ENCODE measurements at places on chromosomes 3 and 15.

- DNase-seq: no peak
These were observed 279.3 kb upstream of the THBS1 start for GRCh38 chr15:39301589-39301999.

GRCh38 chr15:87142096-87142495 is 1062.4 kb downstream of the AGBL1 start:
- no peak for DNase-seq

- DNase-seq: peak; percentile 75
These were observed 113.9 kb downstream of the POLQ start for GRCh38 chr3:121431726-121432517.

DNA sequence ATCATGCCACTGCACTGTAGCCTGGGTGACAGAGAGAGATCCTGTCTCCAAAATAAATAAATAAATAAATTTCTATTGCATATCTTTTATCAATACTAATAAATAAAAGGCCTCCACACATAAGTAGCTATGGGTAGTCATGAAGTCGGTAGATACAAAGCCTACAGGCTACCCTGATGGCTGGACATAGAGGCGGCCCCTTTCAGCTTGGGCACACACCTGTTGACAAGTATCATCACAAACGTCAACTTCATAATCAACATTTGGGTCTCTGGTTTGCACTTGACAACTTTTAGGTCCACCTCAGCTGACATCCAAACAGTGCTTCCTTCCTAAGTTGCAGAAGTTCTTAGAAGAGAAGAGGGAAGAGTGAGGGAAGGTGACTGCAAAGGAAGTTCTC is 53.4 kb downstream of the ITGA11 start:
- DNase-seq: no peak

DNA sequence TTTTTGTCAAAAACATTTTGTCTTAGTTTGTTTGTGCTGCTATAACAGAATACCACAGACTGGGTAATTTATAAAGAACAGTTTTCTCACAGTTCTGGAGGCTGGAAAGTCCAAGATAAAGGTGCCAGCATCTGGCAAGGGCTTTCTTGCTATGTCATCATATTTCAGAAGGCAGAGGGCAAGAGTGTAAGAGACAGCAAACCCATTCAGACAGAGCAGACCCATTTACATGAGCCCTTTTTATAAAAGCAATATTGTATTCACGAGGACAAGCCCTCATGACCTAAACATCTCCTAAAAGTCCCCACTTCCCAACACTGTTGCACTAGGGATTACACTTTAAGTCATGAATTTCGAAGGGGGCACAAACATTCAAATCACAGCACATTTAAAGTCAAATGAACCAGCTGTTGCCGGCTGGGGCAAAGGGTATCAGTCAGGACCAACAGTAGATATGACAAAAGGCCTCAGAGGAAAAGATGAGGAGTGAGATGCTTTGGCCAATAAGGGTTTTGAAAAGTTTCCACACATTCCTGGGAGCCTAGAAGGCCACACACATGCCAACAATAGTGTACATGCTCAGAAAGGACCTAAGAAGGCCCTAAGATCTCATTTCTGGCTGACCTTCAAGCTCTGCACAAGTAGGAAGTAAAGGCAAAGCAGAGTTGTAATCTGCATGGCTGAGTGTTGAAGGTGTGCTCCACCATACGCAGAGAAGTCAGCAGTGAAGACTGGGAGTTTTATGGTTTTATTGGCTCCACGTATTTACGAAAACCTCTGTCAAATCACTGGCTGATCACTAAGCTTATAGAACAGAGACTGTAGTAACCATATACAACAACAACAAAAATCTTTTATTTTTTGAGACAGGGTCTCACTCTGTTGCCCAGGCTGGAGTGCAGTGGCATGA is 37.9 kb downstream of the UQCC5 start:
- no peak for DNase-seq

GRCh38 chr15:82833362-82833682 is 23.9 kb downstream of the WHAMM start:
- DNase-seq: no peak

- no peak for DNase-seq
These were observed 85.6 kb upstream of the ABHD17C start for GRCh38 chr15:80609512-80609946.

DNA sequence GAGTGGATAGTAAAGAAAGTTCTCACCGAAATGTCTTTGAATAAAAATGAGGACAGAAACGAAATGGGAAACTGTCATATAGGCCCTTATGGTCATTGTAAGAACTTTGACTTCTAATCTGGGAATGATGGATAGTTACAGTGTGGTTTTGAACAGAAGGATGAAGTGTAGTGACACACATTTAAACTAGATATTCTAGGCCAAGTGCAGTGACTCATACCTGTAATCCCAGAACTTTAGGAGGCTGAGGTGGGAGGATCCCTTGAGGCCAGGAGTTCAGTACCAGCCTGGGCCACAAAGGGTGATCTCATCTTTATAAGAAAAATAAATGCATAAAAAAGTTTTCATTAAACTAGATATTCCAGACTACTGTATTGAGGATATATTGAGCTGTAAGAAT is 452.8 kb downstream of the ROBO1 start:
- no peak for DNase-seq

DNA sequence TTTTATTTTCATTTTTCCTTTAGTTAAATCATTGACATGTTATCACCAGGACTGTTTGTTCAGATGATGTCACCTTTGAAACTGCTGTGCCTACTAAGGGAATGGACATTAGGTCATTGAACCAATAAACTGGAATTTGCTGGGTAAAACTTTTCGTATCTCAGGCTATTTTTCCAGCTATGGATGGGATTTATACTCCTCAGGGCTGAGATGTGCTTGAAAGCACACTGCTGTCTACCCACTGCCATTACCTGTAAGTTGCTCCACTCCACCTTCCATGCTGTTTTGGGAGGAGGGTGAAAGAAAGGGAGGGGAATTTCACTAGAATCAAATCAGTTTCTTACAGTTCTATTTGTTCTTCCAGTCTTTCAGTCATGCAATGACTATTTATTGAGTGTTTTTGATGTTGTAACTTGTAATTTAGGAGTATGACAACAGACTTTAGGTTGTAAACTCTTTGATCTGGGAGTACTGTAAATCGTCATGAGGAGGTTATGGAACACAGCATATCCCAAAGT is 11.3 kb downstream of the EHD4 start:
- peak; percentile 84 for DNase-seq

GRCh38 chr3:108215871-108216270 is 6.4 kb downstream of the IFT57 start:
- no peak for DNase-seq

DNA sequence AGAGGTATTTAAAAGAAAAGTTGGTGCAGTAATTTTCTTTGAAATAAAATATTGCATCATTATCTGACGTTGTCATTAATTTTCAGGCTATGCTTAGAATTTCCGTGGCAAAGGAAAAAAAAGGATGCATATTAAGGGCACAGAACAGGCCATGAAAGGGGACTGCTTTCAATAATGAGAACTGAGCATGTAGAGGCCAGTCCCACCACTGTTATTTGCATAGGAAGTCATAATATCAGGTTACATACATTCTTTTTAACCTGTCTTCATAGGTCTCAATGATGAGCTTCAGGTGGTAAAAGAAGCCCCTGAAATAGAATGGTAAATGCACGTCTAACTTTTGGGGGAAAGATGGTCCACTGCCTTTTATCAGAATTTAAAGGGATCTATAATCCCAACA is 272.1 kb upstream of the ALCAM start:
- DNase-seq: no peak

- no peak for DNase-seq
These were observed 287.8 kb upstream of the WNT5A start for GRCh38 chr3:55774856-55775255.

- peak; percentile 38 for DNase-seq
These were observed 27.8 kb downstream of the SHQ1 start for GRCh38 chr3:72820415-72820814.

DNA sequence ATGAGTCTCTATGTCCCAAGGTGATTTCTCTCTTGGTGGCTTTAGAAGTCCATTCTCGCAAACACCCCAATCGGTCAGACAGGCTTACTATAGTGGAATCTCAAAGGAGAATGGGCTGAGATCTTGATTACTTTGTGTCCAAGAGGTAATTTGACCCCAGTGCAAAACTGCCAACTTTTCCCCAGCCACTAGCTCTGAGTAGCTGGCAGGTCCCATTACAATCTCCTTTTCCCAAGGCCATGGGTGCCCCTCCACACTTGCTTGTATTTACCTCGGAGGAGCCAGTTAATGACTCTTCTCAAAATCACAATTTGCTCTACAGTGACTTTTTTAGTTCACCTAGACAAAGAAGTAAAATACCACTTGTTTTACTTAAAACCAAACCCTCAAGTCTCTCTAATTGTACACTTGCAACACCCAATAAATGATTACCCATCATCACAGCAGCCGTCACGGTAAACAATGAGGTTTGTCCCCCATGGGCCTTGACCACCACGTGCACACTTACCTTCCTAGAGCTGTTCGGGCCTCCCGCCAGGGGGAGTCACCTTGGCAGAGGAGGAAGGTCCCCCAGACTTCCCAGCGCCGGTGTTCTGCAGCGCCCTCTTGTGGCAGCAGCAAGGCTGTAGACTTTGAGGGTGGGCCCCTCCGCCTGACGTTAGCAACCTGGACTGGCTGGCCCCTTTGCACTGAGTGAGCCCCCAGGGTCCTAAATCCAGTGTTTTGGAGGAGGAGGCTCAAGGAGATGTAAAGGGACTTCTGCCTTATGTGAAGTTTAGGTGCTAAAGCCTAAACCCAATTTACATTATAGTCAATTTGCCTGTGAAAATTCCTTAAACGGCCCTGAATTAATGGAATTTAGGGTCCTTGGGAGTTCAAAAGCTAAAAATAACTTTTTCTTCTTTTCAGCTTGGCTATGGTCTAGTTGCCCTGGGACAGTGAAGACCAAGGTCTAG is 18.7 kb upstream of the HDAC11 start:
- DNase-seq: peak; percentile 72

GRCh38 chr15:43135351-43135750 is 2.0 kb downstream of the TMEM62 start:
- DNase-seq: no peak
